Common myeloid progenitor, CD34-positive (primary cell): ENCODE measurements at places on chromosomes 4 and X.

GRCh38 chr4:146343199-146343598, 128.9 kb downstream of the REELD1 start:
- DNase-seq = peak; percentile 47

GRCh38 chrX:38382663-38383062, 30.3 kb downstream of the OTC start:
- no peak for DNase-seq

GRCh38 chr4:168484626-168485025, 4.3 kb upstream of the DDX60L start:
- DNase-seq = no peak

DNA sequence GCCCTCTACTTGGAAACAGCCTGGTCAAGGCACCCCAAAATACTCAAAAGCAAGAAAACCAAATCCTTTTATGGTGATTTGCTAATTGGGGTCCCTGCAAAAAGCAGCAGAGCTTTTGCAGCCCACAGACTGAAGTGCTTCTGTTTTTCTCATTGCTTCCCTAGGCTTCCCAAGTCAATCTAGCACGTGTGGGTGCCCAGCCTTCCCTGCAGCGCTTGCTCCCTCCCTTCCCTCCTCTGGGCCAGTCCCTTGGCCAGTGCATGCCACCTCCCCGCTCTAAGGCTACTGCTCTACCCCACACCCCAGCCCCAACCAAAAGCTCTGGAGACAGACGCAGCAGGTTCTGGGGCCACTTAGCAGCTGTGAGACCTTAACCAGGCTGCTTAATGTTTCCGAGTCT, 53.6 kb downstream of the ANAPC4 start:
- DNase-seq = no peak

GRCh38 chr4:74653331-74654229, 140.7 kb downstream of the BTC start:
- no peak for DNase-seq

DNA sequence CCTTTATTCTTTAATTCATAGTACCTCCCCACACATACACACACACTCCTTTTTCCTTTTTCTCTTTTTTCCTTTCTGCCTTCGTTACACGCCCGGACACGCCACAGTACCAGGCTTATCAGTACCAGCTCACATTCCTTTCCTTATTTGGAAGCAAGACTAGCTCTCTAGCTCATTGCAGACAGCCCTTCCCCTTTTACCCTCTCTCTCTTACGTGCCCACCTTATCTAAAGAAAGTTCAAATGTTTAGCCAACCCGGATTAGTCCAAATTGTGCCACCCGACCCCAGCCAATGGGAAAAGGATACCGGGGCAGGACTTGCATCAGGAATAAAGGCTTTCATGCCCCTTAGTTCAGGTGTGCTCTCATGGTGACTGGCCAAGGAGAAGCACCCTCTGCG, 194.7 kb upstream of the VCX3A start:
- no peak for DNase-seq

DNA sequence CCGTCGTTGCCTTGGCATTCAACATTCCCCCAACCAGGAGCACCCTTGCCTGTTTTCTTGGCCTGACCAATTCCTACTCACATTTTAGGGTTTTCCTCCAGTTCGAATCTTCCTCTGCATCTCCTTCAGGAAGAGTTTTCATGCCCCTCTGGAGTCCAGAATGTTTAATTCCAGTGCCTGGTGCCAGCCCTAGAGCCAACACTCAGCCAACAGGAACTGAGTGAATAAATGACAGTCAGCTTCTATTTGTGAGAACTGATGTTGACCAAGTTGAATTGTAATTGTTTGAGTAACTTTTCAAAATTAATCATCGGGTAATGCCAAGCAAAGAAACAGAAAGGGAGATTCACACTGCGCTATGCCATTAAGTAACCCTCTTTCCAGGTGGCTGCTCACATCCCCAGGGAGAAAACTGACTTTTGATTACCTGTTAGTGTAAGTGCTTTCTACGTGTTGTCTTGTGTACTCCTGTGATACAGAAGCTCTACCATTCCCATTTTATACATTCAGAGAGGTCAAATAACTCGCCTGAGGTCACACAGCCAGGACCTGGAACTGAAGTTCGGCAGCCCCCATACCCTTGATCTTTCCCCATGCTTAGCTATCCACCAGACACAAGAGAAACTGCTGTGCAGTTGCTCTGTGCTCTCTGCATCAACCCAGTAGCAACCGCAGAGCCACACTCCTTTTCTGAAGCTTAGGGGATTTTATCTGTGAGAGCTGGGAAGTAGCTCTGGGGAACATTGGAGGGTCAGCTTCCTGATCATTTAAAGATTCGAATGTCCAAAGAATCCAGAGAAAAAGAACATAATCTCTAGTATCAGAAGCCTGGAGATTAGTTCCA, 19.0 kb upstream of the SLC2A9 start:
- DNase-seq = no peak

DNA sequence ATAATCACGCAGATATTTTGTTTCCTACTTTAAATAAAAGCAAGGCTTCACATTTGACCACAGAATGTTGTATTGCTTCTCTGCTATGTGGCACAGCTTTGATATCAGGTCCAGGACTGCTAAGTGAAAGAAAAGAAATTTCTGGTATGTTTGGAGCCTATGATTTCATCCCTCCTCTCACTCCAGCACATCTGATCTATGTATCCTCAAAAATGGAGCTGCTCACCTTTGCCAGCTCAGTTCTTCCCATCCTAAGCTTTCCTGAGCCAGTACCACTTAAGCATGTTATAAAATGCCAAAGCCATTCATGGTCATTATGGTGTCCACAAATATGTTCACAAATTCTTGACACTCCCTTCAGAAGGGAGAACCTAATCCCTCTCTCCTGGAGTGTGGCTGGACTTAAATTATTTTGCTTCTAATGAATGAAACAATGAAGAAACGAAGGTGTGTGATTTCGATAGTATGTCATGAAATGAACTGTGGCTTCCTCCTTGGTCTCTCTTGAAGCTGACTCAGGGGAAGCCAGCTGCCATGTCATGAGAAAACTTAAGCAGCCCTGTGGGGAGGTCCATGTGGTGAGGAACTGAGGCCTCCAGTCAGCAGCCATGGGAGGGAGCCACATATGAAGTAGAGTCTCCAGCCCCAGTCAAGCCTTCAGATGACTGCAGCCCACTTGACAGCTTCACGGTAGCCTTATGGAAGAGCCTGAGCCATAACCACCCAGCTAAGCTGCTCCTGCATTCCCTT, 207.7 kb downstream of the MGST2 start:
- DNase-seq = no peak

- DNase-seq = no peak
Observed at GRCh38 chrX:13419276-13419675, 99.4 kb upstream of the ATXN3L start.

- no peak for DNase-seq
Observed at GRCh38 chr4:6724421-6725111, 8.6 kb downstream of the BLOC1S4 start.

GRCh38 chr4:81786063-81786763, 314.5 kb upstream of the RASGEF1B start:
- DNase-seq = peak; percentile 68

GRCh38 chr4:105603158-105603557, 50.7 kb downstream of the ARHGEF38 start:
- DNase-seq = no peak

DNA sequence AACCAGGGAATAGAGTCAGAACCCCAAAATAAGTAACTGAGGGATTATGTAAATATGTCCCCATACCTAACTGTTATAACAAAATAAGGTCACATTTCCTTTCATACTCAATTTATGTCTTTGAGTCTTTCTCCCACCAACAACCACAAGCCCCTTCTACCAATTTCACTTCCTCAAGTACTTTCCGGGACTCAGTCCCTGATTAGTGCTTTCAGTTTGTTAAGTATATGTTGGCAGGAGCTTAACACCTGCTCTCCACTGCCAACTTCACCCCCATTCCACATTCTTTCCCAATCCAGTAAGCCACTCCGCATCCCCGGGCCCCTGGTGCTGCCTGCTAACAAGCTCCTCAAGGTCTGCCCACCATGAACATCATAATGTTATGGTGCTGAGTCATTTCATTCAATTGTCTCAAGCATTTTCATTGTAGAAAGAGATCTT, 71.3 kb upstream of the SPRY1 start:
- DNase-seq = peak; percentile 85

DNA sequence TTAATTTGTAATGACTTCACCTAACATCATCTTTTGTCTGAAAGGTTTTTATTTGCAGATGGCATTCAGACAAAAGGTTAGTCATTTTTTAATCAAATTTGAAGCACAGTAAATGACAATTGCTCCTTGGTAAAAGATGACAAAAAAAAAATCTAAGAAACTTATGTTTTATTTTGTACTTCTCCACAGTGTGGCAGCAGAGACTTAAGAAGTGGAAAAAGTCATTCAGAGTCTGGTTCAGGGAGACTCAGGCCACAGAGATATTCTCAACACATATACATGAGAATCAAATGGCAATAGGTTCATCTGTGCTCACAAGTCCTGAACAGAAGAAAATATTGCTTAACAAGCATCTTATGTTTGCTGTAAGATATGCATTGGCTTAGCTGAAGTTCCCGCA, 436.2 kb downstream of the KCNIP4 start:
- peak; percentile 59 for DNase-seq

- no peak for DNase-seq
Observed at GRCh38 chr4:15376594-15376993, 51.2 kb upstream of the C1QTNF7 start.

DNA sequence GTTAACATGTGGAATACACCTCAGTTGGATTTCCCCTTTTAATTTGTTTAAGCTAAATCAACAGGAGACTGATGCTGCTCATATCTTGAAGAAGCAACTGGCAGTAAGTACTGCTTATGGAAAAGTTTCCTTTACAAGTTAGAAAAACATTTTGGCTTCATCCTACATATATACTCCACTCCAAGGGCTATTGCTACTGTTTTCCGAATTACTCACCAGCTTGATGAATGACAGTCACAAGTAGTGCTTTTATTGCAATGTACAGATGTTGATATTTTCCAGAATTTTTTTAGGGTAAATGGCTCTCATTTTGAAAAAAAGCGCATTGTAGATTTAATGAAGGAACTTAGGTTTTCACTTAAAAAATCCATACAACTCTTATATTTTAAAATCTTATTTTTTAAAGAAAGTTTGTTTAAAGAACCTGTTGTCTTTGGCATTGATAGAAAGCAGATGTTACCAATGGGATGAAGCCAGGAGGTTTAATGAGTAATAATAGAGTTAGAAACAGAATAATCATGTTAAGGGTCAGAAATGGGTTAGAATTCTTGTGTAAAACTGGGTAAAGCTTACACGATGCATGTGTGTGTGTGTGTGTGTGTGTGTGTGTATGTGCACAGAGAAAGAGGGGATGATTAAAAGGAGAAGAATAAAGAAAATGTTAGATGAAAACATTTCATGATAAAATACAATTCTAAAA, 272.9 kb downstream of the CFAP299 start:
- no peak for DNase-seq

DNA sequence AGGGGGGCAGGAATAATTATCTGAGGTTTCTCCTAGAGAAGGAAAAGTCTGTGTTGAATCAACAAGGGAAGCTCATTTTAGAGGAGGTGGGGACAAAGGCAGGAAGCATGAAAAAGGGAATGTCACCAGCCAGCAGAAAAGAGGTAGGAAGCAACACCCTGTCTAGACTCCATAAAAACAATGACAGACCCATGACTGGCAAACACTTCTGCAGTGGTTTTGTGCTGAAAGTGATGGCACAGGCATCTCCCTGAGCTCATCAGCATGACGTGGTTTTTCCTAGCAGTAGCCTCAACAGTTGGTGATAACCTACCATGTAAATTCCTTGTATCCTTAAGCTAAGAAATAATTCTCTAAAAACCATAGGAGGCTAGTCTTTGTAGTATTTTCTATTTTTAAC, 110.7 kb upstream of the GALNT7 start:
- no peak for DNase-seq

GRCh38 chr4:10565166-10565780, 108.0 kb upstream of the ZNF518B start:
- peak; percentile 22 for DNase-seq

DNA sequence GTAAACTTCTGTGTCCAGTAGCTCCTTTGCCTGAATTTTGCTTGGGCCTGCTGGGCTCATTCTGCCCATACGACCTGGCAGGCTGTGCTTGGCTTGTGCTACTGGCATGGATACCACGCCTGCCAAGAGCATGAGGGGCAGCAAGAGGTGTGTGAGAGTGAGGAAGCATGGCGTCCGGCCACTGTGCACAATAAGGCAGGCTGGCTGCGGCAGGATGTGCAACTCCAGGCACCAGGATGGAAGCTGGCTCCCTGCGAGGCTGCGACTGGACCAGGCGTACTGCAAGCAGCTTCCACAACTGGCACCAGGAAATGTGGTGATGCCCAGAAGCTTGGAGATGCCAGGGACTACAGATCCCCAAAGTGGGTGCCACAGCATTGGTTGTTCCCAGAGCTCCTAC, 709.3 kb downstream of the PCDH18 start:
- no peak for DNase-seq
